Activated naive CD4-positive, alpha-beta T cell (primary cell): ENCODE measurements at places on chromosomes 2 and 18.

- no peak for DNase-seq
Measured at GRCh38 chr2:74201596-74201995, 3.2 kb downstream of the MTHFD2 start.

DNA sequence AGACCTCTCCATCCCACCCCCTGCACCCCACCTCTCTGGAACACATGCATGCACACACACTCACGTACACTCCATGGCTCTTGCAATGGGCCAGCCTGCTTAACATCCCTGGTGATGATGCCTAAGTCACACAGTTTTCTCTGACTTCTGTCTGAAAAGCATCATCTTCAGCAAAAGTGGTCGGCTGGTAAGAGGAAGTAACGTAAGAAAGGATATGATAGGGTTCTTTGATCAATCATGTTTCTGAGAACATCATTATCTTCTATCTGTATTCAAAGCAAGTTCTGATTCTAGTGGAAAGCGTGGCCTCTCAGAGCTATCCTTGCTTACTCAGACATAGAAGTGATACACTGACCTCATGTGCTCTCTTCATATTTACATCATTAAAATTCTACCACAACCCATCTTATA lies 11.4 kb upstream of the NDUFV2 start:
- no peak for DNase-seq

DNA sequence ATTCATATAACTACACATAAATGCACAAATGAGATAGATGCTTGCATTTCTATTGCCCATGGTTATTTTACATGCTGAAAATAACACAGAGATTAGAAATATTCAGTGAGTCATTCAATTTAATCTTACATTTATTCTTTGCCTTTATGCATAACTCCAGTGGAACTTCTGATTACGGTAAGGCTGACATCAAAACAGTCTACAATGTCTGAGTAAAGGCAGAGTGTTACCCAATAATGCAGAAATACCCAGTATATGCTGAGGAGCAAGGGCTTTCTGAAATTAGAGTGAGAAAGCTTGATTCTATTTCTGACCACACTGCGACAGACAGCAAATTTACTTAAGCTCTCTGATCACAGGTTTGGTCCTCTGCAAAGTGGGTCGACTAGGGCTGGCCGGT lies 9.2 kb downstream of the NMI start:
- DNase-seq, result no peak

GRCh38 chr2:12207491-12207890 lies 461.1 kb downstream of the LPIN1 start:
- DNase-seq, result no peak
